ENCODE measurements at places on chromosomes 11 and 22. TPM values are rescaled to one million over a fixed set of nuclear protein-coding genes. Genes with fewer than 3 reads are reported as not detected.

GRCh38 chr11:17014321-17014832 lies at the start of gene PLEKHA7:
PLEKHA7 (minus strand) TSS chr11:17014414; CDS start chr11:17014401, 13 bp downstream.
- no peak for DNase-seq

DNA sequence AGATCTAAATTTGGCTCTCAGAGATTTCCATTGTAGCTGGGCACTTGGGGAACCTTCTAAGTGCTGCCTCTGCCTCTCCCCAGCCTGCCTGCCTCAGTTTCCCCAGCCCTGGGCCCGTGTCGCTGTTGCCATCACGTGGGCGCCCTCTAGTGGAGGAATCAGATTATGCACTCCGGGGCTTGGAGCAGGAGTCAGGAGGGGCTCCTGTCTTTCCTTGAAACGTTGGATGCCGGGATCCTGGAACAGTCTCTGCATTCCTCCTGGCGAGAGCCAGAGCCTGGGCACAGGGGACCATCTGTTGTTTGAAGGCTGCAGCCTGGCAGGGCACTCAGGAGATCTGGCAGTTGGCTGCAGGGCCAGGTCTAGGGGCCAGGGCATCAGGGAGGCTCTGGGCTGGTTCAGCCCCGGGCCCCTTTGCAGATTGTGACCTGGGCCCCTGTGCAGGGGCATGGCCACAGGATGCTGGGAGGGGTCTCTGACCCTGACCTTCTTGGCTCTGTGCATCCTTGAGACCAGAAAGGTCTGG lies 71.6 kb downstream of the LRP5 start:
- peak; percentile 11 for DNase-seq

DNA sequence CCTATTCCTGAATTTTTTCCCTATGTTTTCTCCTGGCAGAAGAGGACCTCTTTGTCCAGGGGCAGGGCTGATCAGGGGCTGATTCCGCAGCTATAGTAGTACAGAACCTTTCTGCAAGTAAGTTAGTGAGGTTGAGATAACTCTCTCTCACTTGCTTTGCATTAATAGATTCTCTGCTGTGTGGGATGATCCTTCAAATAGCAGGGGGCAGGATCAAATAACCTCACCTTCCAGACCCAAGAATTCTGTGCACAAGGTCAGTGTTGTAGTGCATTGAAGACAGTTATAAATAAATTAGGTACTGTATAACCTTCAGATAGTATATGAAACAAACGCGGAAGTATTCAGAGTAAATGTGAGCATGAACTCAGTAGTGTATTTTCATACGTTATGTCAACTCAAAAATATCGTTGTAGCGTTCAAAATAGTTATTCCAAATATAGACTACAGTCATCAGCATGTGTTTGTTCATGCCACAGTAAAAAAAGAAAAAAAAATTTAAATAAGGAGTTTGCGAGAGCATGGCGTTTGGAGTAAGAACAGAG lies 278 bp downstream of the MMP26 start:
- no peak for DNase-seq

DNA sequence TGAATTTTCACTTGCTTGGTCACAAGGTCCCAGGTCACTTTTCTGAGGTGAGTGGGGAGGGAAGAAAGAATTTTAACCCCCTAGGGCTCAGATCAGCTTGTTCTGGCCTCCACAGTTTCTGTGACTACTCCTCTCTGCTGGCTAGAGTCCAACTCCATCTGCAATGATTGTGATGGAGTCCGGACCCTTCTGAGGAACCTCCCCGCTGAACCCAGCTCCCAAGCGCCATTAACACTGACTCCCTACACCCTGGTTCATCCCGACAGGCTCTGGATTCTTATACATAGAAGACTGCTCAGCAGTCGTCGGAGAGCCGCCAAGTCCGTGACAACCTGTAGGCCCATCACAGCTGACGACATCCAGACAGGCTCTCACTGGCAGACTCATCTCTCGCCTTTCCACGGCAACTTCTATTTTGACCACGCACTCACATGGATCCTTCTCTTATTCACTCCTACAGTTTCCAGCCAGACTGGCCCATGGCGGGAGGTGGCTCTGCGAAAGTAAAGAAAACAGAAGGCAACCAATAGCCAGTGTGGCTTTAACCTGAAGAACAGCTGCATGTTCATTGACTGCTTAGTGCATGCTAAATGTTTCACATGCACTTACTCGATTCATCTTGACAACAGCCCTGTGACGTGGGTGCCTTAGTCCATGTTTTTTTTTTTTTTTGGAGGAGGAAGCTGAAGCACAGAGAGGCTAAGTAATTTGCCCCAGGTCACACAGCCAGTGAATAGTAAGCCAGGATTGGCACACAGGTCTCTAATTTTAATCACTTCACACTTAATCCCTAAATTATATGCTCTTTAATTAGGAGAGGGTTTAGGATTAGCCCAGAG lies 68.0 kb upstream of the PRDM11 start:
- no peak for DNase-seq

The RAPSN gene
- 0.26 TPM for total RNA-seq
